ENCODE measurements at places on chromosomes 13 and 19.

DNA sequence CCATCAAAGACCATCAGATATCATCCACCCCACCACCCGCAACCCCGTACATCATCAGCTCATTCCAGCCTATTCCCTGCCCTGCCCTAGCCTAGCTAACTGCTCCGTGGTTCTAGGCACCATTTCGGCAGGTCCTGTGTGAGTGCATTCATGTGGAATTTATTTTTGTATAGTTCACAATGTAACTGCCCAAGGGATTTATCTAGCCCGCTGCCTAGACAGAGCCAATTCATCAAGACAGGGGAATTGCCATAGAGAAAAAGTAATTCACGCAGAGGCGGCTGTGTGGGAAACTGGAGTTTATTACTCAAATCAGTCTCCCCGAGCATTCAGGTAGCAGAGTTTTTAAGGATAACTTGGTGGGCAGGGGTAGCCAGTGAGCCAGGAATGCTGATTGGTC, 109.2 kb upstream of the UBL3 start:
- no peak for DNase-seq

DNA sequence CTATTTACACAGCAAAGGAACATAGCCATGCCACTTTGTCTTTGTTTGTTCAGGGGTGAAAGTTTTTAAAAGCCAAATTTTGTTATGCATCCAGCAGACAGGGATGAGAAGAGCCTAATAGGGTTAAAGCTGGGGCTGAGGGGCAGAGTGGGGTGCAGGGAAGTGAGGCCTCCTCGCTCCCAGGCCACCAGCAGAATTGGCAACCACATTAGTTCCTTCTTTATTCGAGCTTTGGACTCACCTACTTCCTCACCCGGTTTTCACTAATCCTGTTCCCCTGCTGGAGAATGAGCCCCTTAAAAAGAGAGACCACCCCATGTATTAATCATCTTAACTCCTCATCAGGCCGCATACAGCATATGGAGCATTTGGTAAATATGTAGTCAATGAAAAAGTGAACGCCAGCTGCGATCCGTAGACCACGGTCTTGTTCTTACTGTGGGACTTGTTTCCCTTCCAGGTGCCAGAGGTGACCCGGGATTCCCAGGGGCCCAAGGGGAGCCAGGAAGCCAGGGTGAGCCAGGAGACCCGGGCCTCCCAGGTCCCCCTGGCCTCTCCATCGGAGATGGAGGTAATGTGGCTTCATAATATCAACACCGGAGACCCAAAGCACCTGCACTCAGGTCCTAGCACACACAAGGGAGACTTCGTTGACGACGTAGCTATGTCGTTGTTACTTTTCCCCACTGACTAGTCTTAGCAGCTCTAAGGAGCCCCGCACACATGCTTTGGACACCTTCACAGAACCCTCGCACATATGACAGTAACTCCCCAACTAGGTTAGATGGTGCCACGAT, 112.1 kb downstream of the RAB20 start:
- DNase-seq: no peak

GRCh38 chr13:30338331-30338851, 31.0 kb upstream of the KATNAL1 start:
- no peak for DNase-seq

DNA sequence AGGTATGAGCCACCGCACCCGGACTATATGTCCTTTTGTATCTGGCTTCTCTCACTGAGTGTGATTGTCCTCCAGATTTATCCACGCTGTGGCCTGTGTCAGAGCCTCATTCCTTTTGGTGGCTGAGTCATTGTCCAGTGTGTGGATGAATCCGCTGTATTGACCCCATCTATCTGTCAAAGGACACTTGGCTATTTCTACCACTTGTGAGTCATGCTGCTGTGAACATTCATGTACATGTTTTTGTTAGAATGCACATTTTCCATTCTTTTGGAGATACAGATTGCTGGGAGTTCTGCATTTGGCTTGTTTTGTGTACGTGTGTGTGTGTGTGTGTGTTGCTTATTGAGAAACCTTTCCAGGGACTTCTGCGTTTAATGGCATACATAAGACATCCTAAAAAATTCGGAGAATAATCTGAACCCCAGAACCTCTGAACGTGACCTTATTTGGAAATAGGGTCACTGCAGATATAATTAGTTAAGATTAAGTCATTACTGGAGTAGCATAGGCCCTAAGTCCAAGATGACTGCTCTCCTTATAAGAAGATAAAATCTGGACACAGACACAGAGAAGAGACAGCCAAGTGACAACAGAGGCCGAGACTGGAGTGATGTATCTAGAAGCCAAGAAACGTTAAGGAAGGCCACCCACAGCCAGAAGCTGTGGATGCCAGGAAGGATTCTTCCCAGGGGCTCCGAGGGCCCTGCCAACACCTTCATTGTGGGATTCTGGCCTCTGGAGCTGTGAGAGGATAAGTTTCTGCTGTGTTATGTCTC, 4.9 kb upstream of the GIPC3 start:
- no peak for DNase-seq

DNA sequence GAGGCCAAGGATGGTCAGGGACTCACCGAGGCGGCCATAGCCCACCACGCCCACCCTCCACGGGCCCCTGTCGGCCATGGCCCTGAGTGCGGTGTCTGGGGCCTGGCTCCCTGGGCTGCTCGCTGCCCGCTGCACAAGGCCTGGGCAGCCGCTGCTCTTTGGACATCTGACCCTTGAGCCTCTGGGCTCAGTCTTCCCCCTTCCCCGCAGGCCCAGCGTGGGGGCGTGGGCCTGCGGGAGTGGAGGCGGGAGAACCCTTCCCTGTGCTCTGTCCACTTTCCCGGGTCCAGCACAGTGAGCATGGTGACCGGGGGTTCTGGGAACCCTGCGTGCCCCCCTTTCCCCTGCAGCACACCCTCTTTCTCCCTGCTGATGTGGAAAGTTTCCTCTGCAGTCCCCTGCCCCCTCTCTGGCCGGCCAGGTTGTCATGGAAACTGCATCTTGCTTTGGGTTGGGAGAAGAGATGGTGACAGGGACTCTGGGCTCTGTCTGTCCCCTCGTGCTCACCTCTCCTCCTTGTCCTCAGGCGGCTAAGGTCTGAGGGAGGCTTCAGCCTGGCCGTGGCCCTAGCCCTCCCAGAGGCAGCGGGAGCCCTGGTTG, at the start of gene ASPDH:
Gene ASPDH, minus strand, starts transcription at position 168 of the 600 bp plus-strand sequence. Its CDS starts 90 bp downstream, at position 78.
- DNase-seq: no peak

DNA sequence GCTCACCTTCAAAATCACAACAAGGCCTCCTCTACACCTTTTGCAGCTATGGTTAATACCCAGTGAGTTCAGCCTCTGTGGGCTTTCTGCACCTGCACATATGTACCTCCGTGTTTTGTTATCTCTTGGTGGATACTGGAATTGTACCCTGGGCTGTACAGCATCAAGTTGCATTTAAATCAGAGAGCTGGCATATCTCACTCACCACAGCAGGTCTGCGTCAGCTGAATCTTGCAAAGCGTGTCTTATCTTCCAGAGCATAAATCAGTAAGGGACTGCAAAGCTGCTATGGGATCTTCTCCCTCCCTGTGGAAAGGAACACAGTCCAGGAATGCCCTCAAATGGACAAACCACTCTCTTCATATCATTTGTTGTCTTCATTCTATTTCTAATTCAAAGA, 1048.7 kb downstream of the UQCRFS1 start:
- DNase-seq: no peak

DNA sequence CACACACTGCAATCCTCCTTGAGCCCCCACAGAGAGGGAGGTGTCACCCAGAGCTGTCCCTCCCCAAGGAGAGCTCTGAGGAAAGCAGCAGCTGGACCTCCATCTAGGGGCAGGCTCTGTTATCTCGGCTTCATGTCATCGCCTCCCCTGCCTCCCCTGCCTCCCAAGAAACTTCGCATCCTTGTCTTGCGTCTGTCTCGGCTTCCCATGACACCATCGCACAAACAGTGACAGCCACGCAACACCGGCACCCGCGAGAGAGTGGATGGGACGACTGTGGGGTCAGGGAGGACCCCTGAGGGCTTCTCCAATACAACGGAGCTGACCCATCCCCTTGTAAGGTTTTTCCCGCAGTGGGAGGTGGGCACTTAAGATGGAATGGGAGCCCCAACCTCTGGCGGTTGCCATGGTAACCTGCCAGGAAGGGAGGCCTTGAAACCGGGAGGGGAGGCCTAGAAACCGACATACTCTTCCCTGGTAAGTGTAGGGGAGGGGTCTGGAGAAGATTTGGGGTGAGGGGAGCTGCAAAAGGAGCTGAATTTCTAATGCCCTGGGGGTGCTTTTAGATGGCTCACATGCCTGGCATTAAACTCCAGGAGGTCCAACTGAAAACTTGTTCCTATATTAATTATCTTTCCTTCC, 16.3 kb downstream of the TLE2 start:
- DNase-seq: no peak

- no peak for DNase-seq
These were observed 21.9 kb upstream of the TTYH1 start for GRCh38 chr19:54393381-54393780.

DNA sequence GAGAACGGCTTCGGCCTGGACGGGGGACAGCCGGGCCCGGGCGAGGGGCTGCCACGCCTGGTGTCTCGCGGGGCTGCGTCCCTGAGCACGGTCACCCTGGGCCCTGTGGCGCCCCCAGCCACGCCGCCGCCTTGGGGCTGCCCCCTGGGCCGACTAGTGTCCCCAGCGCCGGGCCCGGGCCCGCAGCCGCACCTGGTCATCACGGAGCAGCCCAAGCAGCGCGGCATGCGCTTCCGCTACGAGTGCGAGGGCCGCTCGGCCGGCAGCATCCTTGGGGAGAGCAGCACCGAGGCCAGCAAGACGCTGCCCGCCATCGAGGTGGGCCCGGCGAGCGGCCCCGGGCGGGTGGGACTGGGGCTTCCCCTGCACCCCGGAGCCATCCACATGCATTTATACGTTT, 10.7 kb downstream of the RELB start:
- no peak for DNase-seq

GRCh38 chr19:35143231-35143715, at the start of gene FXYD7:
Gene FXYD7 (plus strand): TSS chr19:35143255. CDS start chr19:35143334, 79 bp downstream.
- no peak for DNase-seq

- peak; percentile 26 for DNase-seq
These were observed 4.9 kb downstream of the UBL3 start for GRCh38 chr13:29845440-29846056.

Data from CD4-positive, alpha-beta T cell (primary cell).